ENCODE measurements at places on chromosomes 4 and X.

DNA sequence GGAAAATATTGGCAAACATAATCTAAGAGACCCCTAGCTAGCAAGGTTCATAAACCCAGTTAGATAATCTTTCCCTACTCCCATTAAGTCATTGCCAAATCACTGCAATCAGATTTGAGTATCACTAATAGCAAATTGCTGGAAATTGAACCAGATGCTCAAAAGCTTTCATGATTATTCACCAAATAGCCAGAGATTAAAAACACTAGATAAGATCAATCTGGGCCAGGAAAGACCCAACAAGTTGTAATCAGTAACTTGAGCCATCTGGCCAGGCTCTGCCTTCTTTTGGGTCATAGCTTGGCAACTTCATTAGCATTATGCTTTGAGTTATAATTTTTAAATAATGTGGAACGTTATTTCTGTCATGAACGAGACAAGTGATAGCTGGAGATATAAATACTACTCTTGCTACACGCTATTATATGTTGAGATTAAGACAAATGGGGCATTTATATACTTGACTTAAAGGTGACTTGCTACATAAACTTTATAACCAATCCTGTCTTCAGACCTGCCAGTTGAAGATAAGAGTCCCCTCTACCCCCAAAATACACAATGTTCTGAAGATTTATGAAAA lies 196.6 kb upstream of the EDNRA start:
- DNase-seq, result no peak

DNA sequence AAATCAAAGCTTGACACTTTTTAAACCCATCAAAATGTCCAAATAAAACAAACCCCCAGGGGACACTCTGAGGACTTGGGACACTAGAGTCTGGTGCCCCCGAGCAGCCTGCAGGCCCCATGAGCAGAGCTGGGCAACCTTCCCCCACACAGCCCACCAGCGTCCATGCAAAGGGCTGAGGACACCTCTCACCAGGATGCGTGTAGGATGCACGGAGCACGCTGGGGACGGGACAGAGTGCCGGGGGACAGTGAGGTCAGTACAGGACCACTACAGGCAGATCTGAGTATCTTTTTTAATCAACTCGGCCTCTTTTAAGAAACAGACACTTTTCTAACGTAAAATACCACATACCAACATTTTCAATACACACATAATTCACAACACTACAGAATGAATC lies 6.9 kb downstream of the GAK start:
- DNase-seq, result no peak

GRCh38 chrX:44245733-44246132 lies 97.7 kb downstream of the EFHC2 start:
- no peak for DNase-seq

DNA sequence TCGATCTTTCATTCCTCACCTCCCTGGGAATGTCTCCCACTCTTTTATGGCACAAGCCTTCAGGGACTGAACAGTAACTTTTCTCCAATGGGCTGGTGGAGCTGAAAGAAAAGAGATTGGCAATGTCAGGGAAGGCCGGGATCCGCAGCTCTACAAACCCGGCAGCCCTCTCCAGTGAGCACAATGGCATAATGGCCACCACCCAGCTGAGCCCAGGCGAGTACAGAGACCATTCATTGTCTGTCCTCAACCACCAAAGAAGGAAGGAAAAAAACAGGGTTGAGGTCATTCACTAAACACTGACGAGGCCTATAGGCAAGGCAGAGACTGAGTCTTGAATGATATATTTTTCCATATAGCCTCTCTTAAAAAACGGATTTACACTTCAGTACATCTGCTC lies 3.6 kb downstream of the GEMIN8 start:
- DNase-seq, result no peak

GRCh38 chr4:36392024-36392423 lies 110.6 kb downstream of the DTHD1 start:
- no peak for DNase-seq

GRCh38 chr4:163048447-163048846 lies 118.2 kb downstream of the NAF1 start:
- DNase-seq, result peak; percentile 12

GRCh38 chrX:48934581-48935300 lies 15.9 kb upstream of the PIM2 start:
- DNase-seq, result no peak

DNA sequence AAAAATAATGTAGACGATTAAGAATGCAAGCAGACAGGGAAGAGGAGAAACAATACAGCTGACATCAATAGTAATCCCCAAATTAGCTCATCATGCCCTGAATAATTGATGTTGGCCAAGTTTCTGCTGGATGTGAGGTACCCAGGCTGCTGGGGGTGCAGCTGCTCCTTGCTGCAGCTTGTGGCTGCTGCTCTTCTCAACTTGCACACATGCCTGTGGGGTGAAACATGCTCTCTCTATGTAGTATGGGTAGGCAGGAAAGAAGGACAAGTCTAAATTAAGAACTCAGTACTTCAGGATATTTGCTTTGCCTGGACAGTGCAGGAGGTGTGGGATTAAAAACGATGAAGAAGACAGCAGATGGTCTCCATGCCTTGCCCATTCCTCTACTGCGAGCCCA lies 16.7 kb downstream of the EDA2R start:
- no peak for DNase-seq

DNA sequence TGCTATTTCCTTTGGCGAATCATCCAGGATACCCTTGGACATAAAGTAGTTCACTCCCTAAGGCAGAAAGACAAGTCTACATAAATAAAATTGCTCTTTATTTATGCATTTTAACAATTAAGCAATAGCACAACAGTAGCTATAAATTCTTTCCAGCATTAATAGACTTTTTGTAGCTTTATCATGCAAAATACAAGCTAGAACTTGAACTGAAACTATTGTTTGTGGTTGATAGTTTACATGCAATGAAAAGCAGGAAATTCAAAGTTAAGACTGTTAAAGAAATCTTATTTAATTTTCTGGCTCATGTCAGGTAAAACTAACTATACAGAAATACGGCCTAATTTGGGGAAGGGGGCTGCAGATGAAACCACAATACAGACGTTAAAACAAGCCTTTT lies 42.3 kb downstream of the FBXO8 start:
- DNase-seq, result no peak

- no peak for DNase-seq
Observed at GRCh38 chrX:27008486-27008885, 454.7 kb downstream of the PPP4R3C start.

DNA sequence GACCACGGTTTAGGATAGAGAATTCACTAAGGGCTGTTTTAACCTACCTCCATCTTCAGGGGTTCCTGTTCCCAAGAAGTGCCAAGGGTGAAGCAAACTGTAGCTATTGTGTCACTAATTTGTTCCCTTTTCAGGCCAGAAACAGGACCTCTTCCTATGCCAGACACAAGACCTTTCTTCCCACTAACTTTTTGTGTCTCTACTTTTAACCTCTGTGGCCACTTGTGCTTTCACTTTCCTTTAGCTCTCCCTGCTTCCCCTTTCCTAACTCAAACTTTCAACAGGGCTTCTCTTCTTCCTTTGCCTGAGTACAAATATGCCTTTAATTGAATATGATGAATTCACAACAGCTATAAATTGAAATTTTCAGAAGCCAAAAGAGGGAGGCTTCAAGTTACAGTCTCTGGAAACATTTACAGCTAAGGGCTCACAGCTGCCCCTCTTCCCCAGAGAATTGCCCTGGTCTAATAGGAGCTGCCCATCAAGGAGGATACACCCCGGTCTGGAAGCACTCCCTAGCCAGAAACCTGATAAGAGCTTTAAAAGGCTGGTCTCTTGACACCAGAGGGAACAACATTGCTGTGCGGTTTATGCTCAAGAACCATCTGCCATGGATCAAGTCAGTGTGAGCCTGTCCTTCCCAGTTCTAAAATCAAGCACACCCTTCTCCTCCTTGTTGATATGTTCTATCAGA lies 61.7 kb upstream of the PLS3 start:
- DNase-seq, result no peak

GRCh38 chr4:84917869-84918600 lies 48.5 kb downstream of the WDFY3 start:
- DNase-seq, result no peak

DNA sequence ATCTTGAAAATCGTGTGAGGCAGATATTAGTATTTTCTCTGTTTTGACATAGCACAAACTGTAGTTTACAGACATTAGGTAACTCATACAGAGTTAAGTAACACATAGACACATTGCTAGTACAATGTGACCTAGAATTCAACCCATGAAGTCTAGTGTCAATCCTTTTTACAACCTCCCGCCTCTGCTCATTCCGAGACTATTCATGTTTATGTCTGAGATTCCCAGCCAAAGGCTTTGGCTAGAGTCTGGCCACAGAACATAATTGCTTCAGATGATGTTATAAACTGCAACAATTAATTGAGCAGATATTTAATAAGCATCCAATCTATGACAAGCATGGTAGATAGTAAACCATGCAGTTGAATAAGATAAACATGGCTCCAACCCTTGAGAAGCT lies 841.0 kb downstream of the STIM2 start:
- no peak for DNase-seq

DNA sequence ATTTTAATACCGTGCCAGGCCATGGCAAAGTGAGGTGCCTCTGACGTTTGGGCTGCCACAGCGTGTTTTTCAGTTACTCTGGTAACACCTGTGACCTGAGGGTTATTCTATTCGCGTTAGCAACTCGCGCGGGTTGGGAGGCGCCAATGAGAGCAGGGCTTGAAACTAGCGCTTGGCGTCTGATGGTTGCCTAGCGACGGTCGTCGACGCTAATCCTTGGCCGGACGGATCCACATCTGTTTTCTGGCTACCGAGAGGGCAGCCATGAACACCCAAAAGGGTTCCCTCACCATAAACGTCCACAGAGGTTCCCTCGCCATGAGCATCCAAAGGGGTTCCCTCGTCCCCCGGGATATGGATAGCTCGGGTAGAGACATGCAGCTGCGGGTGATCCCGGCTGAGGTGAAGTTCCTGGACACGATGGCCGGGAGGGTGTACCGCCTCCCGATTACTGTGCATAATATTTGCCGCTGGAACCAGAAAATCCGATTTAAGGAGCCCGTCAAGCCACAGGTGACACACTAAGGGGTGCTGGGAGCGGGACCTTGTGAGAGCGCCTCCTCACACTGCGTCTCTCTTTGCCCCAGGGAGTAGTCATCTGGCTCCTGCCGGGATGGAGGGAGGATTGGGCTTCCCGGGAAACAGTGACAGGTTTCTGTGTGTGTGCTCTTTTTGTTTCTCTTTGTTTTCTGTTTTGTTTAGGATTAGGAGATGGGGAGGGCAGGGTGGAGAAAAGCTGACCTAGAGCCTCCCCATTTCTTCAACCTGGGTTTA lies at the start of gene CFAP47:
TSS of gene CFAP47 (plus strand) at position 199 of the 774 bp plus-strand sequence. CDS start at position 265, 66 bp downstream.
- no peak for DNase-seq

GRCh38 chr4:107319386-107319785 lies 283.3 kb upstream of the DKK2 start:
- DNase-seq, result no peak
